SJSA1 (cell line): ENCODE measurements at places on chromosomes 6 and 20.

DNA sequence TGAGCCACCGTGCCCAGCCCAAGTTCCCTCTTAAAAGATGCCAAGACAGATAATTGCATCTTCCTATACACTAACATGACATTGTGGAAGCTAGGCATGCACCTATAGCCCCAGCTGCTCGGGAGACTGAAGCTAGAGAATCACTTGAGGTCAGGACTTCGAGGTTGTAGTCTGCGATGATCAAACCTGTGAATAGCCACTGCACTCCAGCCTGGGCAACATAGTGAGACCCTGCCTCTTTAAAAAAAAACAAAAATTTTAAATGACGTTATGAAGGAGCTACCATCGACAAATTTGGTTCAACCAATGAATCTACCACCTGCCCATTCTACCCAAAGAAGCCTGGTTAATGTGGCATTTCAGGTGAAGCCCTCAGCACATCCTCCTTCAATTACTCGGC, 80.7 kb downstream of the TBC1D7 start:
- no peak for DNase-seq

DNA sequence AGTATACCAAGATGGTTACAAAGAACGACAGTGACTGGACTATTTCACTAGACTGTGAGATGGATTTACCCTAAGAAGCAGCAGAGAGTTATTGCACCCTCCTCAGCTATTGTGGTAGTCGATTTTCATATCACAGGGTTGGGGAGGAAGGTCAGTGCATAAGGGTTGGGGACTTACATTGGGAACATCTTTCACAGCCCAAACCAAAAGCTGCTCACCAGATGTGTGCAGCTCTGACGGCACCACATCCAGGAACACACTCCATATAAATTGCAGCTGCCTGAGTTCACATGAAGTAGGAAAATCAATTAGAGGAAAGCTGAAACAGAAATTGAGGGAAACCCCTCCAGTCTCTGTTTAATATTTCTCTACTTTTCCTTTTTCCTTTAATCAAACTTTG, 470.5 kb upstream of the NRSN1 start:
- DNase-seq: no peak

- DNase-seq: no peak
Observed at GRCh38 chr6:84581494-84582259, 182.7 kb downstream of the TBX18 start.

- DNase-seq: no peak
Observed at GRCh38 chr6:40982917-40983316, 56.1 kb downstream of the UNC5CL start.

DNA sequence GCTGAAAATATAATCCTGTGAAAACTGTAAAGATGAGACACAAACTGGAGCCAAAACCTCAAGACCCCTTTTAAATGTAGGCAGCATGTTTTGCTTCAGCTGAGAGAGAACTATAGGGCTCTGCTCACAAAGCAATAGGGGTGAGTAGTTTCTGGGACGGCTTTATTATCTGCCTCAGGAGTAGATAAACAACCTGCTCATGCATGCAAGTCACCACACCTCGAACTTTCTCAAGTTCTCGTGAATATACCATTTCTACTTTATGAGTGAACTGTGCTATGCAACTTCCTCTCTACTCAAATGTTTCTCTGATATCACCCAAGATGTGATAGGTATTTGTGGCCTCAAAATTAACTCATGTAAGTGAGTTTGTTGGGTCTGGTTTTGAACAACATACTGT, 7.5 kb upstream of the OOEP start:
- DNase-seq: no peak

GRCh38 chr20:62063981-62064769, 1.5 kb downstream of the TAF4 start:
- no peak for DNase-seq

- no peak for DNase-seq
Observed at GRCh38 chr6:150756173-150756572, 109.3 kb upstream of the MTHFD1L start.

GRCh38 chr20:35674921-35675320, 10.2 kb upstream of the CPNE1 start:
- no peak for DNase-seq

- DNase-seq: no peak
Observed at GRCh38 chr6:126185774-126186173, 154.1 kb upstream of the CENPW start.

- DNase-seq: no peak
Observed at GRCh38 chr6:125923366-125923877, 33.1 kb upstream of the HINT3 start.

- DNase-seq: no peak
Observed at GRCh38 chr20:58228103-58228483, 360 bp downstream of the ANKRD60 start.

GRCh38 chr20:41172296-41173140, 35.2 kb downstream of the PLCG1 start:
- DNase-seq: no peak
